ENCODE measurements at places on chromosomes 13 and 19. TPM values are rescaled to one million over a fixed set of nuclear protein-coding genes. Genes with fewer than 3 reads are reported as not detected.

GRCh38 chr19:33282036-33282671 is 20.2 kb downstream of the CEBPA start:
- DNase-seq = no peak

PTPRH gene
- total RNA-seq = 0.29 TPM

DNA sequence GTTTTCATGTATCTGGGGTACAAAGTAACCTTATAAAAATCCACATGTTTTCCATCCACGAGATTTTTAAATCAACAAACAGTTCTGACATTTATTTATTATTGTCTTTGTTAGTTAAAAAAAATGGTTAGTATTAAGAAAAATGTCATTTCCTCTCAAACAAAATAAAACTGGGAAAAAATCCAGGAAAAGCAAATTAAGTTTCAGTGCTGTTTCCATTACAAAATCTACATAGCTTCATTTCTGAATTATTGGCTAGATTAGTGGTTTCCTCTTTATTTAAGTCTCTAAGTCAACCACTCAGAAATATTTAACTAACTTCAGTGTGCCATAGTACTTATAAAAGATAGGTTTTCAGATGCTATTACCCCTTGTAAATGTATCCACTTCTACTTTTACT is 49.1 kb downstream of the MZT1 start:
- DNase-seq = no peak

- DNase-seq = no peak
Observed at GRCh38 chr19:17762505-17763229, 11.4 kb downstream of the FCHO1 start.

DMKN gene
- total RNA-seq = not detected

DNA sequence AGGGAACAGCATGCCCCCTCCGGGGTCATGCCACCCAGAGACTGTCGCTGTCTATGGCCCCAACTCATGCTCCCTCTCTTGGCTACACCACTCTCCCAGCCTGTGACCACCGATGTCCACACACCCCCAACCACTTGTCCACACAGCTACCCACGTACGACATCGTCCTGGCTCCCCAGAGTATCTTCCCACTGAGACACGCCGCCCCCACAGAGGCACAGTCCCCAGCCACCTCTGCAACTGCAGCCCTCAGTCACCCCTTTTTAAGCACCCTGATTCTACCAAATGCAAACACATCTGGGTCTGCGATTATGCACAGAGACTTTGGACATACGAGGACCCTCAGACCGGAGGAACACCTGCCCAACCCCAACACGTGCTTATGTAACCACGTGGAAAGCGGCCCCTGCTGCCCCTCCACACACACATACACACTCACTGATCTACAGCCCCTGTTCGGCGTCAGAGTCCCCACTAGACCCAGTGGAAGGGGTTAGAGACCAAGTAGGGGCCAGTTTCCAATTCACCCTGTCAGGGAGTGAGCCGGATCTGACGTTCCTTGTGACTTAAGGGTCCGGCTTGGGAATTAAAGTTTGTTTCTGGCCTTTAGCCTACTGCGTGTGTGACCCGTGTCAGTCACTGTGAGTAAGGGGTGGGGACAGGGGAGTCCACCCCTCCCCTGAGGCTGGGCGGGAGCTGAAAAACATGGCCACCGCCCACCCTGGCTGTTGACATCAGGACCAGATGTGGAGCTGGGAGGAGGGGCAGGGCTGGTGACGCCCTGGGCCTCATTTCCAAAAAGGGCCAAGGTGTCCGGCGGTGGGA is 11.9 kb upstream of the AXL start:
- DNase-seq = no peak

GATAD2A gene
- total RNA-seq = 102 TPM

TMEM190 gene
- not detected for total RNA-seq

GRCh38 chr19:49374665-49375434 is 11.2 kb downstream of the DKKL1 start:
- DNase-seq = no peak

DNA sequence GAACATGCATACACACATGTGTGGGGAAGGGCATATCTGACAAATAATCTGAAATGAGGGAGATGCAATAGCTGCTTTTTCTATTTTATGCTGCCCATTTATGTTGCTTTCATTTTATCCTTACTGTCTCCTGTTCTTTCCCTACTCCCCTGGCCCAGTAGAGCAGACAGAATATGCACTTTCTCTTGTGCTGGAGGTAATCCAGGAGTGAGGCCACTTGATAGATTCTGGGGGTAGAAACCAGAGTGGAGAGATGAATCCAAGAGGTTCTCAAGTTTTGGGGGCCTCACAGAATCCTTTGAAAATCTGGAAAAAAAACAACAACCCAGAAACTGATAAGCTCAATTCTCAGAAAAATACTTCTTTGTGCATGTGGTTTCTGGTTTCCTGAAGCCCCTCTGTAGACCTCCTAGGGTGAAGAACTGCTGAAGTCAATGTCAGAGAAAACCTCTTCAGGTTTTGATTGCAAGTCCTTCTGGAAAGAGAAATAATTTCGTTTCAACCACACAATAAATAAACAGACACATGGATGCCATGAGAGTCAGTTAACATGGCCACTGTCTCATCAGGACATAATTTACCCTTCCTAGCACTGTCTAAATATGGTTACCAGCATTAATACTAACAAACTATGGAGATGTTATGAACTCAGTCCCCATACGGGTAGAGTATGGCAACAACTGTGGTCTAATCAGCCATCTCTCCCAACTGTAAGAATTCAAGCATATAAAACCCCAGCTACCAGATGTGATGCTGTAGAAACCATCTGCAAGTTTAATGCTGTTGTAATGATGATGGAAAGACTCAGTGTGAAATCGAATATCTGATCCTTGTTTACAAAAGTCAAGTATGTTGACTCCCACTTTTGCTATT is 355.6 kb downstream of the SLC7A1 start:
- no peak for DNase-seq

DNA sequence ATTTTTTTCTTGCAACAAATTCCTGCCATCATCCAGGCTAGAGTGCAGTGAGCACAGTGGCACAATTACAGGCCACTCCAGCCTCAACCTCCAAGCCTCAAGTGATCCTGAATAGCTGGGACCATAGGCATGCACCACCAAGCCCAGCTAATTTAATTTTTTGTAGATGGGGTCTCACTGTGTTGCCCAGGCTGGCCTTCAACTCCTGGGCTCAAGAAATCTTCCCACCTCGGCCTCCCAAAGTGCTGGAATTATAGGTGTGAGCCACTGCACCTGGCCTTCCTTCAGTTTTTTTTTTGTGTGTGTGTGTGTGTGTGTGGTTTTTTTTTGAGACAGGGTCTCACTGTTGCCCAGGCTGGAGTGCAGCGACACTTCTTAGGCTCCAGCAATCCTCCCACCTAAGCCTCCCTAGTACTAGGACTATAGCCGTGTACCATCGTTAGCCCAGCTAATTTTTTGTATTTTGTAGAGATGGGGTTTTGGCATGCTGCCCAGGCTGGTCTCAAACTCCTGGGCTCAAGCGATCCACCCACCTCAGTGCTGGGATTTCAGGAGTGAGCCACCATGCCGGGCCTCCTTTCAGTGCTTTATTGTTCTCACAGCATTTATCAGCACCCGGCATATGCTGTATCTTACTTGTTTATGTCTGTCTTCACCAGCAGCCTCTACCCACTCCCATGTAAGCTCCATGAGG is 5.9 kb upstream of the SRRM5 start:
- DNase-seq = no peak

TLE6 gene
- 0.58 TPM for total RNA-seq

- no peak for DNase-seq
Observed at GRCh38 chr13:45162194-45162593, 38.7 kb downstream of the KCTD4 start.

- no peak for DNase-seq
Observed at GRCh38 chr13:28534210-28534609, 39.3 kb upstream of the FLT1 start.

DNA sequence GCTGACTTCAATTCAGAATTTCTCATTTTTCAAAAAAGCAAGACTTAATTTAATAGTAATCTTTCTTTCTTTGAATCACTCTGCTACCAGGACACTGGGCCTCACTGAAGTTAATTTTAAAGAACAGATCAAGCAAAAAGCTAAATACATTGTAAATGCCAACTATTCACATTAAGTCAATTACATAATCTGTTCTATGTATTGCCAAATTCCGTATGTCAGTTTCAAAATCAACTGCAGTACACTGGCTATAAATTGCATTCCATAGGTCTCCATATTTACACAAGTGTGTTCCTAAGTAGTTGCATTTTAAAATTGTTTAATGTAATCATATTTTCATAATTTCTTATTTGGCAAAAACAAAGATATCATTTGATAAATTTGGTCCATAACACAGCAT is 10.1 kb downstream of the FOXO1 start:
- no peak for DNase-seq

DNA sequence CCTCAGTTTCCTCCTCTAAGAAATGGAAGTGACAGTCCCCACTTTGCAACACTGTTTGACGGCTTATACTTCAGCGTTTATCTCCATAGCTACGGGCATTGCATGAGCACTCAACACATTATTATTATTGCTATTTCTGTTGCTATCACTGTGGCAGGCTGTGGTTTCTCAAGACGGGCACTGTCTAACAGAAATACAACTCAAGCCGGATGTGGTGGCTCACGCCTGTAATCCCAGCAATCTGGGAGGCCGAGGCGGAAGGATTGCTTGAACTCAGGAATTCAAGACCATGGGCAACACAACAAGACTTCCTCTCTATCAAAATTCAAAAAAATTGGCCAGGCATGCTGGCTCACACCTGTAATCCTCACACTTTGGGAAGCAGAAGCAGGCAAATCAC is 4.9 kb upstream of the ZSWIM4 start:
- DNase-seq = no peak

CCDC169 gene
- 1.6 TPM for total RNA-seq

- no peak for DNase-seq
Observed at GRCh38 chr13:95516021-95516420, 36.5 kb upstream of the CLDN10 start.

PRKACA gene
- total RNA-seq = 79.6 TPM

- no peak for DNase-seq
Observed at GRCh38 chr19:8311461-8312260, 3.5 kb upstream of the CD320 start.

- DNase-seq = no peak
Observed at GRCh38 chr13:95226932-95227695, 74.1 kb downstream of the ABCC4 start.

DNA sequence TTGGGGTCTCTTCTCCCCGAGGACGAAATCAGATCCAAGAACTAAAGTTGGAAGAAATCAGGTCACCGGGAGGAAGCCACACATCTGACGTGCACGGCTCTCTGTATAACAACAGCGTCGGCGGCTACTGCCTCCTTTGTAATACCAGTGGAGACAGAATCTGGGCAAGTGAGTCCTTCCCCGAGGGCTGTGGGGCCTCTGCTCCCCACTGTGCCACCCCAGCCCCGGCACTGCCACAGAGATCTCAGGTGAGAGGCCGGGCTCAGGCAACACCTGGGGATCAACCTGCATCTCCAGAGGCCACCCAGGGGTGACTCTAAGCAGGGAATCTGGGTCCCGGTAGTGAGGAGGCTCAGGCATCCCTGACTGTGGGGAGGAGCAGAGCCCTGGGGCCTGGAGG is 33.7 kb upstream of the C13orf46 start:
- no peak for DNase-seq

GRCh38 chr13:106105153-106105552 is 430.3 kb downstream of the EFNB2 start:
- DNase-seq = no peak

DNA sequence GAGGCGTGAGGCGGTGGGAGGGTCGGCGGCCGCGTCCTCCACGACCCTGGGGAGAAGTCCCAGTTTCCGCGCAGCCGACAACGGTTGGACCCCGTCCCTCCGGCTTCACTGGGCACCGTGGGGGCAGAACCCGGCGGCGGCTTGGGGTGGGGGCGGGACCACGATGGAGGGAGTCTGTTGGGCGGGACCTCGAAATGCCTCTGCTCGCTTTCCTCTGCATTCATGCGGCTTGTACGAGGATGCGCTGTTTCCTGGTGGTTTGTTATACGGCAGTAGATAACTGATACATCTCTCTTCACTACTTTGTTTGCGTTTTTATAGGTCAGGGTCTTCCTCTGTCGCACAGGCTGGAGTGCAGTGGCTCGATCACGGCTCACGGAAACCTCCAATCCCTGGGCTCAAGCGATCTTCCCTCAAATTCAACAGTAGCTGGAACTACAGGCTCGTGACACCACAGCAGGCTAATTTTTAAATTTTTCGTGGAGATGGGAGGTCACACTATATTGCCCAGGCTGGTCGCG is 24.6 kb upstream of the ZNF846 start:
- no peak for DNase-seq

ZNF793 gene
- total RNA-seq = 1.1 TPM

GRCh38 chr13:38204556-38204955 is 145.1 kb upstream of the UFM1 start:
- DNase-seq = no peak

DNA sequence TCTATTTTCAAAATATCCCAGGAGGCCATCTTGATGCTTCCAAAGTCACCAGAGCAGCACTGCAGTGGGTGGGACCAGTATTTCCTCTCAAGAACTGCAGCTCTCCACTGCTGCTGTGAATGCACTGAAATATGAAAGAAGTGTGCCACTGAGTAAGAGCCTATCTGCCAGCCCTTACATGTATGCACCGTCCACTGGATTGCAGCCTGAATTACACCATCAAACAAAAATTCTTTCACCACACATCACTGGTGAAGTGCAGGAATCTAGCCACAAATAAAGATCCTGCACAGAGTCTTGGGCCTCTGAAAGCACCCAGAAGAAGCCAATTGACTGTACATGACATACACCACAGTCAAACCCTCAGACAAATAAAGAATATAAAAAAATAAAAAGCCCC is 249.0 kb downstream of the LHFPL6 start:
- no peak for DNase-seq

MISP3 gene
- 0.41 TPM for total RNA-seq

DNA sequence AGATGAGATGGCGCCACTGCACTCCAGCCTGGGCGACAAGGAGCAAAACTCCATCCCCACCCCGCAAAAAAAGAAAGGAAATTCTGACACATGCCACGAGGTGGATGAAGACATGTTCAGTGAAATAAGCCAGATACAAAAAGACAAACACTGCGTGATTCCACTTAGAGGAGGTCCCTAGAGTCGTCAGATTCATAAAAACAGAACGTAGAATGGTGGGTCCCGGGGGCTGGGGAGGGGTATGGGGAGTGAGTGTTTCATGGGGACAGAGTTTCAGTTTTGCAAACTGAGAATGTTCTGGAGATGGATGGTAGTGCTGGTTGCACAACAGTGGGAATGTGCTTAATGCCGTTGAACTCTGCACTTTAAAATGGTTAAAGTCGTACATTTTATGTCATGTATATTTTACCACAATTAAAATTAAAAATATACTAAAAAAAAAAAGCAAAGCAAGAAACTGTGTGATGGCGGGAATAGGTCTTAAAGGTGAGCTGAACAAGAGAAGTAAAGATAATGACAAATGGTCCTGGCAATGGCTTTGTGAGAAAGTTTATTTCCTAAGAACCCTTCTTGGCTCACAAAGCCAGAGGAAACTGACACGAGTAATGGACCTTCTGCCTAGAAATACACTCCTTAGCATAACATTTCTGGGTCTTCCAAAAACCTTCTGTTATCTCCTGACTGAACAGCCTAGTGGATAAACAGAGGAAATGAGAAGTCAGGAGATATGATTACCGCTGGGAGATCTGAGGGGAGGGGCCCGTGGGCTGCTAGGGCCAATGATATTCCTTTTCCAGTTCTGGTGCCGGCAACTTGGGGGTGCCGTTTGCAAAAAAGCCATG is 4.2 kb upstream of the SPC24 start:
- no peak for DNase-seq
